ENCODE measurements at places on chromosomes 2 and 18.

DNA sequence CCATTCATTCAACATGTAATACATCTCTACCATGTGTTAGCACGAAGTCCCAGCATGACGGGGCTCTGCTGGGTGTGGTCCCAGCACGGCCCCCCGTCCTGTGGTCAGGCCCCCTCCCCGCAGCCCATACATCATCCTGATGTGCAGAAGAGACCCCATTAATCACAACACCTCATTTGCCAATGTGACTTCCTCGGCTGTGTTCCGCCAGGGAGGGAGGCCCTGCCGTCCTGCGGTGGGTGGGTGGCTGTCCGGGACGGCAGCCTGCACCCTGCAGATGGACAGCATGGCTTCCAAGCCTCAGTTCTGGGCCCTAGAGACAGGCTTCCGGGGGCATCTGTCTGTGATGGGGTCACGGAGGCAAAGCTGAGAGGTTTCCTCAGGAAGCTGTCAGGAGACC lies 254.0 kb downstream of the CYP26B1 start:
- no peak for DNase-seq

GRCh38 chr2:100876231-100876860 lies 56.4 kb downstream of the NPAS2 start:
- DNase-seq: no peak

DNA sequence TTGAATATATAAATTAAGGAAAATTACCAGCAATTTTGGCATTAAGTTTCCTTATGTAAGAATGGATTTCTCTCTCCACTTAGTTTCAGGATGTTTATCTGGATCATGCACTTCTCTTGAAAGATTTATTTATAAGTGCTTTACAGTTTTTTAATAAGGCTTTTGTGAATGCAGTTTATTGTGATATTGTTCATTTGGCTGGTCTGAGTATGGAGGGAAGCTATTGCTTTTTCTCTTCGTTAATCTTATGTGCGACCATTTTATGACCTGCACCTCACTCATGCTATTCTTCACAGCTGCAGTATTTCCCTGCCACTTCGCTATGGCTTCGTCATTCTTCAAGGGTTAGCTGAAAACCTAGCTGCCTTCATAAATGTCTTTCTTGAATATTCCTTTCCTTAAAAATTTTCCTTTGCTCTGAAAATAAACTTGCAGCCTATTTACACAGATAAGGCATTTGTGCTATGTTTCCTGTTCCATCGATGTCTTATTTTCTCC lies 233.4 kb downstream of the SOCS6 start:
- no peak for DNase-seq

DNA sequence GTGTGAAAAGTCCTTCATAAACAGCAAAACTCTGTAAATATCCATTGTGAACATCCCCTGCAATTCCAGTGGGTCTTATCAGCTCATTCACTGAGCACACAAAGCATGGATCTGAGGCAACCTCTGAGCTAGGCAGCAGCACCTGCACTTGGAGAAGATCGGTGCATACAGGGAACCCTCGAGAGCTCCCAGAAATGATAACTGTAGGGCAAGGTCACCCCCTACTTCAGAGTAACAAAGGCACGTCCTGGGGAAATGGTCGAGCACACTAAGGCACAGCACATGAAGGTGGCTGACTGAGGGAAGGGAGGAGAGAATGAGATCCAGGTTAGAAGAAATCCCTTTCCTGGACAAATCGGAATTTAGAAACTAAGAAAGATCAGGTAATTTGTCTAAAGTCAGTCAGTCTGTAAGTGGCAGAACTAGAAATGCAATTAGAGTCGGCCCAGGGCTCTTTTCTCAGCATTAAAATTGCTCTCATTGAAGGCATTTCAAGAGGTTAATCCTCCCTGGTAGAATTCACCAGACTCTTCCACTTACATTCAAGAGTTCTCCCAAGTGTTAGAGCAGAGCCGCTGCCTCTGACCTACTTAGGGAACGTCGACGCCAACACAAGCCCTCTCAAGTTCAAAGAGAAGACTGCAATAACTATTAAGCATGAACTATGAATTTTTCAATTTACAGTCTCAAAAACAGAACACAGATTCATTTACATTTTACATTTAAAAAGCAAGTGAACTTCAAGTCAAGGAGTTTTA lies 45.9 kb downstream of the PXDN start:
- no peak for DNase-seq

All from HTR-8/SVneo (cell line).